ENCODE measurements at places on chromosomes 7 and 10.

GRCh38 chr10:22633106-22633505 is 81.3 kb downstream of the PIP4K2A start:
- DNase-seq, result no peak

DNA sequence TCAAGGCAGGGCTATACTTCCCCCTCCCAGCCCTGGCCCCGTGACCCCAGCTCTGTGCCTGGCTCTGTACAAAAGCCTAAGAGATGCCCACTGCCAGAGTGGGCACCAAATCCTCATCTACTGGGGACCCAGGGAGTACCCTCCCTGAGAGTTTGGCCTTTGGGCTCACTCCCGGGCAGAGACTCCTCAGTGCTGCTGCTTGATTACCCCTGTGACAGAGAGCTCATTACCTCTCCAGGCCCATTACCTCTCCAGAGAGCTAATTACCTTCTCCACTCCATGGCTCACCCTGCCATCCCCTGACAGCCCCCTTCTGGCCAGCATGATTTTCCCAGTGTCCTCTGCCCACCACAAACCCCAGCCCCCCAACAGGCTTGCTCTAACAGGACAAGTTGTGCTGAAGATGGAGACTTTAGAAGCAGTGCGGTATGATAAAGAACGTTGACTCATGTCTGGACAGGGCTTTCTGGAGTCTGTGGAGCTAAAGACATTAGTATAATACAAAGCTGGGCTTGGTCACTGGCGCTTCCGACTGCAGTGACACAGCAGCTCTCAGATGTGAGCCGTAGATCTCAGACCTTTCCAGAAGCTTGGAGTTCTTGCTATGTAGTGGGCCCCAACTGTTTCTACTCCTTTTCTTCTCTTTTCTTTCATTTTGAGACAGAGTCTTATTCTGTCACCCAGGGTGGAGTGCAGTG is 111.3 kb upstream of the KCTD7 start:
- DNase-seq, result no peak

GRCh38 chr7:78080241-78080640 is 281.7 kb downstream of the PHTF2 start:
- DNase-seq, result no peak

DNA sequence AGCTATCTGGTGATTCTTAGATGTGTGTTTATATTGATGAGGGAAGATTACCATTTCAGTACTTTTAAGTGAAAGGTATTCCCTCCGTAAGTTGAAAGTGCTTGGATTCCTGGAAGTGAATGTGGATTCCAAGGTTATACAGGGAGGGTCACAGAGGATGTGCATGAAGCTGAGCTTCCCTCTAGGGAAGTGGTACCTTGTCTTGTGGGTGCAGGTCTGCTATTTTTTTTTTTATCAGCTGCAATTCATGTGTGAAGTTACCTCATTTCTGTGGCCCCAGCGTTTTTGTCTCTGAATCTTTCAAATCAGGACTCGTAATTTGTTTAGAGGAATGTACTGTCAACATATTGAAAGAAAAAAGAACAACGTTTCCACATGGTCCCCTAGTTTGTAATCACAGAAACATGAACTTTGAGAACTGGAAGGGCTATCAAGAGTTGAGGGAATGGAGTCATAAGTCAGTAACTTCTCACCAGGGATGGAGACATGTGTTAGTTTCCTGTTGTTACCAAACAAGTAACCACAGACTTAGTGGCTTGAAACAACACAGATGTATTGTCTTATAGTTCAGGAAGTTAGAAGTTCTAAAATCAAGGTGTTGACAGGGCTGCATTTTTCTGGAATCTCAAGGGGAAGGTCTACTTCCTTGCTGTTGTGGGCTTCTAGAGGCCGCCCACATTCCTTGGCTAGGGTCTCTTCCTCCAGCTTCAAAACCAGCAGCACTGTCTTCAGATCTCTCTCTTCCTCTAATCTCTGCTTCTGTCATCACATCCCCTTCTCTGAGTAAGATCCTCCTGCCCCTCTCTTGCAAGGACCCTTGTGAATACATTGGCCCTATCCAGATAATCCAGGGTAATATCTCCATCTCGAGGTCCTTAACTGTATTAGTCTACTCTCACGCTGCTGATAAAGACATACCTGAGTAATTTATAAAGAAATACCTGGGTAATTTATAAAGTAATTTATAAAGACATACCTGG is 64.4 kb downstream of the RAB18 start:
- no peak for DNase-seq

DNA sequence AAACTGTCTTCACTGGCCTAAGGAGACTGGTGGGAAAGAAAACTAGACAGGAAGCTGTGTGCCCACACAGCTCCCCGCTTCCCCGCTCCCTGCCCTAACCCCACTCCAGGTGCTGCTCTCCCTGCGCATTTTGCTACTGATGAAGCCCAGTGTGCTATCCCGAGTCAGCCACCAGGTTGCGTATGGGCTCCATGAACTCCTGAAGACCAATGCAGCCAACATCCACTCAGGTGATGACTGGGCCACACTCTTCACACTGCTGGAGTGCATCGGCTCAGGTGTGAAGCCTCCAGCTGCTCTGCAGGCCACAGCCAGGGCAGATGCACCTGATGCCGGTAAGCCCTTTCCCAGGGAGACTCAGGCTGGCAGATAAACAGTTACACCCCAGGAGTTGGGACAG is 20.3 kb upstream of the NFKB2 start:
- DNase-seq, result no peak

GRCh38 chr7:30909431-30909830 is 2.2 kb upstream of the AQP1 start:
- no peak for DNase-seq

GRCh38 chr7:42235741-42236161 is 1.3 kb downstream of the GLI3 start:
- DNase-seq, result no peak

DNA sequence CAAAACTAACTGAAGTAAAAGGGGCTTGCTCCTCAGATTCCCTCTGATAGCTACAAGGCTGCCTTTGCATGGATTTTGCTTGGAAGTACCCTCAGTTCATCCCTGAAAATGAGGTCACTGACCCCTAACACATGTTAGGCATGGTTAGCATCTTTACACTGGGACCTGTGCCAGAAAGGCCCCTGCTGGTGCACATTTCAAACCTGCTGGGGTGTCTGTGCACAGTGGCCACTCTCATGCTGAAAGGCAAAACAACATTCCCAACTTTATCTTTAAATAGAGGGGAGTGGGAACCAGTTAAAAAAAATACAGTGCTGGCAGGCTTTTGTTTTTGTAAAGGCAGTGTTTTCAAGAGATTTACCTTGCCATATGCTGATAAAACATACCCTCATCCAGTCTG is 99.1 kb downstream of the ANK3 start:
- no peak for DNase-seq

DNA sequence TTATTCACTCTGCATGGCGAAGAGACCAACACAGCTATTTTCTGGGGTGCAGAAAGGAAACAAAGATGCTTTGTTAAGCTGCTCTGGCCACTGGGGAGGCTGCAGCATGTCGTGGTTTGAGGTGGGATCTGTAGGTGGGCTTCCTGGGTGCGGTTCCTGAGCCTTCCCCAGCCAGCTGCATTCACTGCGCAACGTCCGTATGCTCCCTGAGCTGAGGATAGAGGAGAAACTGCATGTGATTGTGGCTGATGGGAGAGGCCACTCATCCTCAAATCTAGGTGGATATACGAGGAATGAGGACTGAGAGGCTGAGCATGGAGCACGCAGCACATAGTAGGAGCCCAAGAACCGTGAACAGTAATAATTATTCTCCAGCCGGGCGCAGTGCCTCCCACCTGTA is 9.9 kb upstream of the DNAAF5 start:
- DNase-seq, result no peak

- DNase-seq, result no peak
Measured at GRCh38 chr7:11130012-11130411, 156.3 kb downstream of the PHF14 start.

- DNase-seq, result no peak
Measured at GRCh38 chr7:27689591-27690164, 27.0 kb upstream of the HIBADH start.

- DNase-seq, result no peak
Measured at GRCh38 chr7:128453836-128454804, 1.6 kb upstream of the HILPDA start.

GRCh38 chr7:26117142-26117807 is 34.7 kb upstream of the NFE2L3 start:
- DNase-seq, result no peak

- peak; percentile 49 for DNase-seq
Measured at GRCh38 chr7:25565949-25566348, 337.7 kb upstream of the NPVF start.

- DNase-seq, result no peak
Measured at GRCh38 chr7:130136579-130137167, 66.3 kb downstream of the KLHDC10 start.

DNA sequence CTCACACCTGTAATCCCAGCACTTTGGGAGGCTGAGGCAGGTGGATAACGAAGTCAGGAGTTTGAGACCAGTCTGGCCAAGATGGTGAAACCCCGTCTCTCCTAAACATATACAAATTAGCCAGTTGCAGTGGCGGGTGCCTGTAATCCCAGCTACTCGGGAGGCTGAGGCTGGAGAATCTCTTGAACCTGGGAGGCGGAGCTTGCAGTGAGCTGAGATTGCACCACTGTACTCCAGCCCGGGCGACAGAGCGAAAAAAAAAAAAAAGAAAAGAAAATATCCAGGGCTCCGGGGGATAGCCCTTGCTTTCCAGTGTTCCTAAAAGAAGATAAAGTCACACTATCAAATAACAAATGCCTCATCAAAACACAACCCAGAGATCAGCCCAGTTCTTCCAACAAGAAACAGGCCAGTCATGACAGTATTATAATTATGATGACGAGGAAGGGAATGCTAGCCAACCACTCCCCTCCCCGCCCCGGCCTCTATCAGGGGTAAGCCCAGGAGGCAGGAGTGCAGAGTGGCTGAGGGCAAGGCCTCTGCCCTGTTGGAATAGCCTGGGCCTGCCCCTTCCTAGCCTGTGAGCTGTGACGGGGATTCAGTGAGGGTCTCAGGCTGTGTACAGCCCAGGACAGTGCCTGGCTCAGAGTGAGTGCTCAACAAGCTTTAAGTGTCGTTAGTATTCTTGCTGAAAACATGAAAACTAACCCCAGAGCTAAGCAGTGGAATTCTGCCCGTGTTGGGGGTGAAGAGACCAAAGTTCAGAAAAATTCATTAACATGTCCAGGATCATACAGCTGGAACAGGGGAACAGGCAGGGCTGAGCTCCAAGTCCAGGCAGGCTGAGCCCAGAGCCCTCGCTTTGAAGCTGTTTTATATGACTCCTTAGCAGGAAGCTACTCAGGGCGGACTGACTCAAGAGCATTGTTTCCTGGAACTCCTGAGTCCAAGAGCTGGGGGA is 54.3 kb downstream of the FAM241B start:
- no peak for DNase-seq

GRCh38 chr10:95397747-95398146 is 106.9 kb upstream of the PDLIM1 start:
- no peak for DNase-seq

- no peak for DNase-seq
Measured at GRCh38 chr7:35657125-35657524, 37.8 kb downstream of the HERPUD2 start.

DNA sequence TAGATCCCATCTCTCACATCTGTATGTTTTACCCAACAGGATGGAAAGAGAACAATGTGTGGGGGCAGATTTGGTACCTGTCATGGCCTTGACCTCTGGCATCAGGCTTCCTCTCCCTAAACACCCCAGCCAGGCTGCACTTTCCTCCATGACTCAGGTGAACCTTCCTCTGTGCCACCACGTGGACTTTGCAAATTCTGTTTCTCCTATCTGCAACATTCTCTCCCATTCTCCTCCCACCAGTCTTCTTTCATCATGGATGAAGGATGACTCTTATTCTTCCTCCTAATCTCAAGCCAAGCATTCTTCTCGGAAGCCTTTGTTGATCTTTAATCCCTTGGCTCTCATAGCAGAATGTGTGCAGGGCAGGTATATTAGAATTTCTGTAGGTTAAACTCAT is 355.4 kb downstream of the KCNMA1 start:
- no peak for DNase-seq

GRCh38 chr10:101000127-101000914 is 713 bp downstream of the LZTS2 start:
- DNase-seq, result no peak

DNA sequence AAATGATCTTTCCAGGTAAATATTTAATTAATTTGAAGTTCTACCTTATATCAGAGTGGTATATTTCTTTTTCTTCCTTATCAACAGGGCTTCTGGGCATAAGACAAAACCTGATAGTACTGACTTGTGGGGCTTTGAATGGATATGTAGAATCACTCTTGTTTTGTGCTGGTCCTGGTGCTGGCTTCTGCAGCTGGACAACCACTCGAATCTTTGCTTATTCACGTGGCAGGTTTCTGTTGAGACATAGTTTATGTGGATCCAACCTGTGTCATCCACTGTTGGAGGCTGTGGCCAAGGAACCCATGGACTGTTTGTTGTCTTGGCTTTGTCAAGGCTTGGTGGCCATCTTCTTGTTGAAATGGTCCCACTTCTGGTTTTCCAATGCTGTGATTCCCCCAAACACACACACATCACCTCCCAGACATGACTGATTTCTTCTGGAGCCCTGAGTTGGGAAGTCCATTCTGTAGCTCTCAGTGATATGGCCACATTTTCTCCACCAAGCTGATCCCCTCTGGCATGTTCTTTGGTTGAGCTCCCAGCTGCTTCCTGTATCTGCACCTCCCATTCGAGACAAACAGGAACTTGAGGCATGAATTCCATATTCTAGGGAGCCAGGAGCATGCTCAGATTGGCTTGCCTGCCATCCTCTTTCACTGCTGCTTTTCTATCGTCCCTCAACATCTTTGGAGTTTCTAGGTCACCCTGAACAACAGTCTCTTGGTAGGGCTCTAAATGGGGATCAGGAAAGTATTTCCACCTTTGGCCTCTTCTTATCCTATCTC is 19.5 kb downstream of the TAS2R41 start:
- DNase-seq, result no peak

- no peak for DNase-seq
Measured at GRCh38 chr7:57403601-57404342, 46.2 kb upstream of the ZNF716 start.

- DNase-seq, result no peak
Measured at GRCh38 chr10:100364735-100365391, 17.8 kb downstream of the SCD start.

DNA sequence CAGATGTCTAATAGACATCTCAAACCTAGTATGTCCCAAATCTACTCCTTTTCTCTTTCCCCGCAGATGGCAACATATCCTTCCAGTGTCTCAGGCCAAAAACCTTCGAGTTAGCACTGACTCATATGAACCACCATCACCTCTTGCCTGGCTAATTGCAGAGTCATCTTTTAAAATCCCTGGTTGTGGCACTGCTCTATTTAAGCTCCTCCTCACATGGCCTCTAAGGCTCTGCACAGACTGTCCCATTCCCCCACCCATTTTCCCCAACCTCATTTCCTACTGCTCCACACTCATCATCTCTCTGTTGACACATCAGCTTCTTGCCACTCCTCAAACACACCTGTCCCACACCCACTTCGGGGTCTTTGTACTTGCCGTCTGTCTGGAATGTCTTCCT is 16.8 kb upstream of the HBP1 start:
- no peak for DNase-seq

Data from effector CD4-positive, alpha-beta T cell (primary cell).